ENCODE measurements at places on chromosomes 1 and 21.

DNA sequence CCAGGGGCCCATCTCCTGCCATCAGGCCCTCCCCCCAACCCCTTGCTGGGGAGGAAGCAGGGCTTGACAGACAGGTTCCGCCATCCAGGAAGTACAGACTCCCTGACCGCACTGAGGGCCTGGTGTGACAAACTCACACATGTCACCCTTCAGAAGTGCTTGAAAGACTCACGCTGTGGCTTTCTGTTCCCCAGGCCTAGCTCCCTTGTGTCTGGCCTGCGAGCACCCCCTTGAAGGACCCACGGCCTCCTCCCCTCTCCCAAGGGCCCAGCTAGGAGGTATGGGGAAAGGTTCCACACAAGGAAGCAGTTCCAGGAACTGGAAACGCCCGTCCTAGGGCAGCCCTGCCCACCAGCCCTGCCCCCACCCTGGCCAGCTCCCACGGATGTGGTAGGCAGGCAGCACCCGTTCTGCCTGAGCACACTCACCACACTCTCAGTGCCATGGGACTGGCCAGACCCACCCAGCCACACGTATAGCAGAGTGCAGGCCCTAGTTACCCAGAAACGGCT, 26.7 kb downstream of the SLC2A1 start:
- DNase-seq: peak; percentile 54

GRCh38 chr1:233527818-233528217, 86.1 kb upstream of the KCNK1 start:
- DNase-seq: no peak

GRCh38 chr1:247347477-247348222, 16.0 kb upstream of the ZNF496 start:
- DNase-seq: no peak

DNA sequence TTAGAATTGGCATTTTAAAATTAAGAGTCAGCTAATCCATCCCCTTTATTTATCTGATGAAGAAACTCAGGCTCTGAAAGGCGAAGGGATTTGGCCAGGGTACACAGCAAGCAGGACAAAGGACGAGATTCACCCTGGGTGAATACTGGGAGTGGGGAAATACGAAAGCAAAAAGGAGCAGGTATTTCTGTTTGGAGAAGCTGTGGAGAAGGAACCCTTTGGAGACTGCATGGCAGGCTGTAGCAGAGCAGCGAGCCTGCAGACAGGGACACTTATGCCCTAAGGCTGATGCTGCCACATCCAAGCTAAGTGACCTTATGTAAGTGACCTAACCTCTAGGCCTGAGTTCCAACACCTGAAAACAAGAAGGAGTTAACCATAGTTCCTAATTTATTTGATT, 207.2 kb upstream of the C1orf87 start:
- no peak for DNase-seq

DNA sequence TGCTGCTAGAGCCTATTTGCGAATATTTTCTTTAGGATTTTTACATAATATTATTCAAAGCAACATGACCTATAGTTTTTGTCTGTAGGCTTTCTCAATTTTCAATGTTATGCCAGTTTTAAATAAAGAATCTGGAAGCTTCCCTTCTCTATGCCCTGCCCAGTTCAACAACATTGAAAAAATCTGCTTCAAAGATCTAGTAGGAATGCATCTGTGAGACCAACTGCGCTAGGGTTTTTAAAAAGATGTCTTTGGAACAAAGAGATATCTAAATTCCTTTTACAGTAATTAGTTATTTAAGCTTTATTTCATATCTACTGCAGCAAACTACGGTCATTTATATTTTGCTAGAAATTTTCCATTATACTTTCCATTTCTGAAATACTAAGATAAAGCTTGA, 25.7 kb downstream of the HEATR1 start:
- no peak for DNase-seq

- DNase-seq: no peak
Measured at GRCh38 chr1:11847667-11848372, at the start of gene NPPA. Gene NPPA, minus strand, starts transcription at chr1:11847783. Its CDS starts 99 bp downstream, at chr1:11847684.

DNA sequence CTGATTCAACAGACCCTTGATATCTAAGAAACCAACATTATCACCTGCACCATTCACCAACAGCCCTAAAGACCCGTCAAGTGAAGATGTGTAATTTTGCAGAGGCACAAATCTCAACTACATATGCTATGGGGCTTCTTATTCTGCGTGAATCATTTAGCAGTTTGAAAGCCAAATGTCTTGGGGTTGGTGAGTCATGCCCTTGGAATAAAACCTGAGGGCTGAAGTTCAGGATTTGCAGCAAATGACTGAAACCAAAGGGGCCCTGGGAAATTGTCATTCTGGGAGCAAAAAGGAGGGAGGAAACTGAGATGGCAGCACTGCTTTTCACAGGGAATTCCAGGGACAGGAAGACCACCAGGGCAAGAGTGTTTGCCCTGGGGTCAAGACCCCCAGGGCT, 79.2 kb upstream of the TNR start:
- no peak for DNase-seq

GRCh38 chr1:110242731-110243130, 32.6 kb downstream of the KCNC4 start:
- no peak for DNase-seq

All from stimulated activated CD4-positive, alpha-beta T cell treated with anti-CD3 and anti-CD28 coated beads, Interleukin-12 subunit alpha, Interleukin-12 subunit beta, amount 100 ng/mL, for 4 hours (primary cell).